ENCODE measurements at places on chromosomes 3 and 15.

DNA sequence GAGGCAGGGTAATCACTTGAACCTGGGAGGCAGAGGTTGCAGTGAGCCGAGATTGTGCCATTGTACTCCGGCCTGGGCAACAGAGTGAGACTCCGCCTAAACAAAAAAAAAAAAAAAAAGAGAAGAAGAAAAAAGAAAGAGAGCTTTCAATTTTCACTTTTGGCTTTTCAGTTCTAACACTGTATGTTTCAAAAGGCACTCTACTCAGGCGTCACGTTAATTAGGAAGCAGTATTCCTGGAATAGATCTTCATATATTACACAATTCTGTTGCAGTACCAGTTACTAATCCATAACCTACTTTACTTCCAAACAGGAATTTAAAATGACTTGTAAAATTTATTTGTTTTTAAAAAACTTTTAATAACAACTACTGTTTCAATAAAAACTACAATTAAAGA is 131.7 kb upstream of the PLXND1 start:
- no peak for DNase-seq

DNA sequence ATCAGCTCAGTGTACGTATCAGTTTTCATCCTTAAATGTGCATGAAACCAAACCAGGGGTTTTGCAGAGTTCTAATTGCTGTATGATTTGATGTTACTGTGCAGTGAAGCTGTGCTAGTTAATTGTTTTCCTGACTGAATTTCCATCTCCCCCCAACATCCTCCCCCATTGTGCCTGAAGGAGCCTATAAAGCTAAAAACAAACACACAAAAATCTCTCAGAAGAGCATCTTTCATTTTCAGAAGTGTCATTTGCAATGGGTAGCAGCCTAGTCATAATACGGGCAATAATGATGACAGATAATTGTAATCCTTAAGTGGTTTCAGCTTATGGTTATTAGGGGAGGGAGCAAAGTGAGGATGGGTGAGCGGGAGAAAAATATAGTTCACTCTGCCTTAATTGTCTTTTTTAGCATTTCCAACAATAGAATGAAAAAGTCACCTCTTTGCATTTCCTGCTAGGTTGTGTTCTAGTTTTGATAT is 207.9 kb upstream of the TBL1XR1 start:
- DNase-seq: no peak

GRCh38 chr3:52346623-52347530 is 30.8 kb downstream of the DNAH1 start:
- DNase-seq: no peak

- DNase-seq: no peak
These were observed 246.1 kb upstream of the NR2E3 start for GRCh38 chr15:71564217-71564616.

- no peak for DNase-seq
These were observed 449.0 kb downstream of the NAALADL2 start for GRCh38 chr3:175308097-175308496.

All from fibroblast of skin of left biceps (primary cell).